ENCODE measurements at places on chromosomes 1 and 21.

- DNase-seq = no peak
Observed at GRCh38 chr1:222783051-222783450, 31.8 kb upstream of the DISP1 start.

DNA sequence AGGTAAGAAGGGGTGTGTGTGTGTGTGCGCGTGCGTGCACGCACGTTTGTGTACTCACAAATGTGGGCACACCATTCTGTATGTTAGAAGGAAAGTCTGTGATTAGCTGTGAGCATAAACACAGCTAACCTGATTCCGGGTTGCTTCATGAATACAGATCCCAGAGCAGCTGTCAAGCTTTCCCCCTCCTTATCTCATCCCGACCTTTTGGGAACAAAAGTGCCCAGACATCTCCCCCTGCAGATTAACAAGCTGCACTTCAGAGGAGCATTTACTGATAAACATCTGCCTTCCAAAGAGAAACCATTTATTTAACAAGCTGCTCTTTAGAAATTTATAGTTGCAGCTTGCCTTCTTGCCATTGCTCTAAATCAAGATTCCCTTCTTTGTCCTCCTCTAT, 97.0 kb downstream of the MT1HL1 start:
- no peak for DNase-seq

- DNase-seq = no peak
Observed at GRCh38 chr21:31895077-31895835, 22.4 kb downstream of the HUNK start.

DNA sequence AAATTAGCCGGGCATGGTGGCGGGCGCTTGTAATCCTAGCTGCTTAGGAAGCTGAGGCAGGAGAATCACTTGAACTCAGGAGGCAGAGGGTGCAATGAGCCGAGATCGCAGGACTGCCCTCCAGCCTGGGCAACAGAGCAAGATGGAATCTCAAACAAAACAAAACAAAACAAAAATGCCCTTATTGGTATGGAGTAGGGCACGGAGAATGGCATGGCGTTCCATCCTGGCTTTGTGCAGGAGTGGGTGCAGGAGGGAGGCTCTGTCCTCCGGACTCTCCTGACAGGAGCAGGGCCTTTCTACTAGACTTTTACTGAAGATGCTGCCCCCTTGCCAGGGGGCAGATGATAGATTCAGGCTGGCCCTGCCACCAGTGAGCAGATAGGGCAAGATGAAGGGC, 1.0 kb downstream of the TMEM61 start:
- no peak for DNase-seq

GRCh38 chr1:68197891-68198290, 34.4 kb downstream of the WLS start:
- DNase-seq = no peak

DNA sequence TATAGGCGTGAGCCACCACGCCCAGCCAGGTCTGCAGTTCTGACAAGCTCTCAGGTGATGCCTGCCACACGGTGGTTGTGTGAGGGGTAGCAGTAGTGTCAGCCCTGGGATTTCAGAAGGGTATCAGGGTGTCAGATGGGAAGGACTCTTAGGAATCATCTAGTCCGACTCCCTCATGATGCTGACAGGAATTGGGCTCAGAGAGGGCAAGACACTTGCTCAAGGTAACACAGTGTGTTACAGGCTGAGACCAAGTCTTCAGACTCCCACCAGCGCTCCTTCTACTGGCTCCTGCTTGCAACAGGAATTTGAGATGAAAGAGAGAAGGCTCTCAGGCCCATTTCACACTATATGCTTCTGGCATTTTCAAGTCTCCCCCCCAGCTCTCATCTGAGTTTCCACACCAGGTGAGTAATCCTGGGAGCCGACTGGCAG, 6.9 kb downstream of the HTR1D start:
- DNase-seq = no peak

GRCh38 chr1:112636597-112637253, 17.1 kb downstream of the CAPZA1 start:
- no peak for DNase-seq

- no peak for DNase-seq
Observed at GRCh38 chr1:56149761-56150160, 429.6 kb downstream of the PLPP3 start.

DNA sequence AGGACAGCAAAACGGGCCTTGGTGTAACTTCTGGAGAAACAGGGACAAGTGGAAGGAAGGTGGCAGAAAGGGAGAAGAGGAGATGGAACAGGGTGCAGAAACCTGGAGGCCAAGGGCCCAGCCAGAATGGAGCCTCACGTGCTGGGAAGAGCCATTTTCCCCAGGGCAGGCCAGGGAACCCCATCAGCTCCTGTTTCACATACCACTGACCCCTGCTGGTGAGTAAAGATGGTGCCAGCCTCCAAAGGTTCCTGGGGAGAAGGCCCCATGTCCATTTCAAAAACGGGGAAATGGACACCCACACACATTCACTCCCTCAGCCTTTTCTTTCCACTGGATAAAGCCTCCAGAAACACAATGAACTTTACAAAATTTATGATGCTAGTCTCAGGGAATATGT, 57.6 kb upstream of the JUN start:
- no peak for DNase-seq

DNA sequence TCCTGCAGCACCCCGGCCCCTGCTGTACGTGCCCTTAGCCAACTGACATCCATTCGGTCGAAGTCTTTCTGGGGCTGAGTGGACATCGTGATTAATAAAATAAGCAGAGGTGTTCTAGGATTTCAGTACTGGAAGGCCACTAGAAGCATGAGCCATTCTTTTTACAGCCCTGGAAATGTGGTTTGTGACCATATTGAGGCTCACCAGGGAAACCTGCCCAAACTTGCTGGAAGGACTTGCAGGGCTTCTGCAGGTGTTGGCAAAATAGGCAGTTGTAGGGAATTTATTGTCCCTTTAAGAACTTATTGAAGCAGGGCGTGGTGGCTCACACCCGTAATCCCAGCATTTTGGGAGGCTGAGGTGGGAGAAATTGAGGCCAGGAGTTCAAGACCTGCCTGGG, 80.8 kb downstream of the DOP1B start:
- no peak for DNase-seq

- DNase-seq = no peak
Observed at GRCh38 chr1:115170961-115171392, 81.7 kb upstream of the TSPAN2 start.

GRCh38 chr1:39478126-39478915, 13.1 kb upstream of the BMP8A start:
- no peak for DNase-seq

DNA sequence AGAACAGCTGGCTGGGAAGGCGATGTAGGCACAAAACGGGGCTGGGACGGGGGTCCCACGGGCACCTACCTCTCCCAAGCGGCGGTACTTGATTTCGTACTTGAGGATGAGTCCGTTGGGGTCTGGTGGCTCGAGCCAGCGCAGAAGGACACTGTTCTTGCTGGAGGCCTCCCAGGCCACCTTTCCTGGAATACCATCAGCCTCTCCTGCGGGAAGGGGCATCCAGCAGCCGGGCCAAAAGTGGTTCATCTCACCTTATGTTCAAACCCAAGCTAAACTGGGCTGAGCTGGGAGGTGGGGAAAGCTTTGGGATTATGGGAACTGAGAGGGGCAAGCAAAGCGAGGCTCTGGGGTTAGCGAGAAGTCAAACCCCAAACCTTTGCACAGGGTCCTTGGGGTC, 14.3 kb downstream of the INSRR start:
- DNase-seq = no peak

GRCh38 chr1:162091681-162092524, 22.4 kb downstream of the NOS1AP start:
- no peak for DNase-seq

GRCh38 chr21:15001113-15001512, 63.7 kb downstream of the NRIP1 start:
- DNase-seq = no peak

DNA sequence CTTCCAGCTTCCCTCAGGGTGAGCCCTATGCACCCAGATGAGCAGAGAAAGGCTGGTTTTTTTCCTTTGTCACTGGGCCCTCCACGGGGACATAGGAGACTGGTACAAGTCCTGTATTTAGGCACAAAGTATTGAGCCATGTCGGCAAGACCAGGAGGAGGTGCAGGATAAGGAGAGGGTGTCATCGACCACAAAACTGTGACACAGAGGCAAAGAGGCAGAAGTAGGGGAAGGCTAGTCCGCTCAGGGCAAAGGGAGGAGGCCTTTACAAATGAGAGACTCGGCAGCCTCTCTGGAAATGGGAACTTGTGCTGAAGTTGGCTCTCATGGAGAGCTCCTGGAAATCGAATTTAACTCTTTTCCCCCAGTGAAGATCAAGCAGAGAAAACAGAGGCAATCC, 70.7 kb upstream of the CAMK1G start:
- no peak for DNase-seq

DNA sequence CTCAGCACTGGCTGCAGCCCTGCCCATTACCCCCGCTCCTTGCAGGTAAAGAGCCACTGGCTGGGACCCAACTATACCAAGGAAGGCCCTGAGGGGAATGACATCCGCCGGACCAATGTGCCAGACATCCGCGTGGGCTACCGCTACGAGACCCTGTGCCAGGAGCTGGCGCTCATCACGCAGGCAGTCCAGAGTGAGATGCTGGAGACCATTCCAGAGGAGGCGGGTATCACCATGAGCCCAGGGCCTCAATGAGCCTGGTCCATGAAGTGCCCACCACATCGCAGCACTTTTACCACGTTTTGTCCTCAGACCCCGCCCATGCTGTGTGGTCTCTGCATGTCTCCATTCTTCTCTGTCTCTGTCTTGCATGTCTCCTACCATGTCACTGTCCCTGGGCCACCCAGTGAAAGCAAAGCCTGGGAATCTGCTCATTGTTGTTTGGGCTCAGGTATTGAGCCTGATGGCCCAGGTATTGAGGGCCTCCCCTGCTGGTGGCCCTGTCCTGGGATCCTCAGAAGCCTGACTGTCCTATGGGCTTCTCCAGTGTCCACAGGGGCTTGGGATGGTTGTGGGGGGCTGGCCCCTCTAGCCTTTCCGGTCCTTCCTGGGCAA, 11.4 kb downstream of the AMPD2 start:
- no peak for DNase-seq

All from stimulated activated CD4-positive, alpha-beta T cell treated with anti-CD3 and anti-CD28 coated beads, Interleukin-1b, Interleukin-23, amount 100 ng/mL, for 1 hour (primary cell).